ENCODE measurements at places on chromosomes 3 and 15.

DNA sequence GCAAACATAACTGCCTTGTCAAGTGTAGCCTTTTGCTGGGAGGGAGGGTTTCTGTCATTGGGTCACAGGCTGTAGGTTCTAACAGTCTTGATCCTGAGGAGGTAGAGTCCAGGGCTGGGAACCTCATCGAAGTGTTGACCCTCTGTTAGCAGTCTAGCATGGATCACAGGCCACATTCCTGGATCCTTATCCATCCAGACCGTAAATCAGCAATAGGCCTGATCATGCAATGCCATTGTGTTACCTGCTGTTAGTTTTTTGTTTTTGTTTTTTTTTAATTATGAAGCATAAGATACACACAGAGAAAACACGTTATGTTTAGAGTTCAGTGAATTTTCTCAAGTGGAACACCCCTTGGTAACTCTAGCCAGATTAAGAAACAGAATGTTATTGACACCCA, 282.0 kb upstream of the TPM1 start:
- no peak for DNase-seq

- no peak for DNase-seq
These were observed 142.7 kb upstream of the DPPA4 start for GRCh38 chr3:109480014-109480413.

DNA sequence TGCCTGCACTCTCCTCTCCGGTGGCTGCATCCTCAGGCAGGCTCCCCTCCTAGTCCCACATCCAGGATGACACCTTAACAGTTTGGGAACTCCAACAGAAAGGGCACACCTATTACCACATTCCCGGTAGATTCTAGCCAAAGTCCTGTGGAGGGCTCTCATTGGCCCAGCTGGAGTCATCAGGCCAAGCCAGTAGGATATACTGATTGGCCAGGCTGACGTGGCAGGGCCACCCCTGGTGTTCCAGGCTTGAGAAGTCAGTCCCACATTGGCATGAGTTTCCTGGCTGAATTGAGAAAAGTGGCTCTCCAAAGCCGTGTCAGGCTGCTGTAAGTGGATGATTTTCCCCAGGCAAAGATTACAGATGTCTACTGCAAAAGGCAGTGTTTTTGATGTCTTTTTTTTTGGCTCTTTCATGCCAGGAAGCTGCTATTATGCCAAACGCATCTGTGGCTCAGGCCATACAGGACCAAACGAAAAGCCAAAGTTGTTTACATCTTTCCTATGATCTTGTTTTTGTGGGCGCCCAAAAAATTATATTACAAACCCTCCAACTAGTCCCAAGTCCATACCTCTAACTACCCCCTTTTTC, 6.6 kb upstream of the BLM start:
- no peak for DNase-seq

GRCh38 chr3:174863488-174863887, 4.4 kb downstream of the NAALADL2 start:
- DNase-seq, result peak; percentile 61

- no peak for DNase-seq
These were observed 36.2 kb downstream of the RBPMS2 start for GRCh38 chr15:64739156-64739555.

DNA sequence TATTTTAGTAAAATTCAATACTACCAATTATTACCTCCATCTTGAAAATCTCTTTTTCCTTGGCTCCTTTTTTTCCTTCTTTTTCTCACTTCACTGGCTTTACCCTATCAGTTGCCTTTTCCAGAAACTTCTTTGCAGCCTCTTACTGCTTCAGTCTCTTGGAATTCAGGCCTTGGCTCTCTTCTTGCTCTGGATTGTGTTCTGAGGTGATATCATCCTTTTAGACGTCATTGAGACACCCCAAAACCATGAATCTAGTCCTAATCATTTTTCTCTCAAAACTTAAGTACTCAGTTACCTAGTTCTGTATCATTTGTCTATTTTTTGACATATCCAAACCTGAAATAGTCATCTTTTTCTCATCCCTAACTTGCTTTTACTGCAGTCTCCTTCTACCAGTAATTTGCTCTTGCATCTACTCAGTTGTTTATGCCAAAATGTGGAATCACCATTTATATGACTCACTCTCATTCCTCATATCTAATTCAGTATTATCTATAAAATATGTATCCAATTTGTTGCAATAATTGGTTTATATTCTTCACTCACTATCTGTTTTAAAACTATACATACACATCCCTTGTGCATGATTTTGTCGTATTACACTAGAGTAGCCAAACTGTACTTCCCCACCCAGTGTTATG, 703.2 kb upstream of the CCDC54 start:
- no peak for DNase-seq

- DNase-seq, result no peak
These were observed 71.8 kb upstream of the TMEM108 start for GRCh38 chr3:132966374-132966773.

GRCh38 chr15:60379525-60380274, 18.1 kb downstream of the ANXA2 start:
- no peak for DNase-seq

- DNase-seq, result no peak
These were observed 10.6 kb downstream of the CMC1 start for GRCh38 chr3:28252001-28252431.

GRCh38 chr15:63038926-63039673, 3.4 kb upstream of the TPM1 start:
- DNase-seq, result no peak

DNA sequence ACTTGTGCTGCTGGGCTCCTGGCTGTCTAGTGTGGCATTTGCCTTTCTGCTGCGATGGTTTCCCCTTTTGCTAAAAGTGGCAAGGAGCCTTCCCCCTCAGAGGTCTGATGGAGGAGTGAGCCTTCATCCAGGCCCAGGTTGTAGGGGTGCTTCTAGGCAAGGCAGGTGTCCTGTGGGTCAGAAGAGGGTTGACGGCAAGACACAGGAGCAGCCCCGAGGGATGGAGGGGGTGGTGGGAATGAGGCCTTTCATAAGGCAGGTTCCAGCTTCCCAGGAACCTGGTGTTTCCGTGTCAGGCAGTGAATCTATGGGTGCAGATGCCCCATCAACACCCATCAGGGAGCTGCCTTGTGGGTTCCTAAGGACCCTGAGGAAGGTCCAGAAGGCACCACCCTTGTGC, 63.0 kb upstream of the TAMM41 start:
- no peak for DNase-seq

GRCh38 chr3:150699068-150699639, 4.6 kb downstream of the ERICH6 start:
- DNase-seq, result no peak

DNA sequence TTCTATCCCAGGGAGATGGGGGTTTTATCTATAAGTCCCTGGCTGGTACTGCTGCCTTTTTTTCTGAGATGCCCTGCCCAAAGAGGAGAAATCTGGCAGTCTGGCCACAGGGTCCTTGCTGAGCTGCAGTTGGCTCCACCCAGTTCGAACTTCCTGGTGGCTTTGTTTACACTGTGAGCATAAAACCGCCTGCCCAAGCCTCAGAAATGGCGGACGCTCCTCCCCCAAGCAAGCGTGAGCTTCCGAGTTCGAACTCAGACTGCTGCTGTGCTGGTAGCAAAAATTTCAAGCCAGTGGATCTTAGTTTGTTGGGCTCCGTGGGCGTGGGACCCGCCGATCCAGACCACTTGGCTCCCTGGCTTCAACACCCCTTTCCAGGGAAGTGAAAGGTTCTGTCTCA, 126.8 kb upstream of the SUCLG2 start:
- DNase-seq, result no peak

DNA sequence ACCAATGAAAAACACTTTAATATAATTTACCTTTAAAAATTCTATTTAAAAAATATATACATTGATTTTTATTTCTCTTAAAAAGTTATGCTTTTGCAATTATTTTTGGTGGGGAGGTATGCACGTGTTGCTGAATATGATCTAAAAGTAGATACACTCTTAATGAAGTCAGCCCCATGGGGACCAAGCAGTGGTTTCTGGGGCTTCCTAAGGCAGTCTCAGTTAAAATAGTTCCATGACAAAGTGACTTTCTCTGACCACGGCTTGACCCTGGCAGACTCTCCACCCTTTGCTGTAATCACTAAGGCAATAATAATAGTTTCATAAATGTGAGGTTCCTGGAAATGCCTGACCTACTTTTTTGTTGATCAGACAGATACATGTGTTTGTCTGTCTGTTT, 50.4 kb downstream of the CCR4 start:
- DNase-seq, result no peak

GRCh38 chr15:43872416-43873020, 45.7 kb downstream of the WDR76 start:
- DNase-seq, result peak; percentile 7

DNA sequence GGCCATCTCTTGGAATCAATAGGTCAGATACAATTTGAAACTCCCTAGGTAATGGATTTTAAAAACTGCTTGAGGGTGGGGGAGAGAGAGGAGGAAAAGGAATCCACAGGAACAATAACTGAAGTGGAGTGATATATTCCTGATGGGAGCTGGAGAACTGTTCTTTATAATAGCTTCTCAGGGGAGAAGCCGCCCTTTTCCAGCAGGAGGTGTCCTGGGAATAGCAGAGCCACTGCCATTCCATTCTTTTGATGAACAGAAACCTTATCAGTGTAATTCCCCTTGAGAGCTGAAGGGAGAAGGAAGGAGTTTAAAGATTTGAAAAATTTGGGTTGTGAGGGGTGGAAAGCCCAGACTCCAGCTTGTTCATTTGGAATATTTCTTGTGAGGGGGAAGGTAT, 504.9 kb upstream of the DPH6 start:
- no peak for DNase-seq

All from keratinocyte (primary cell).